ENCODE measurements at places on chromosomes 3 and 15.
A peak's percentile ranks its signal among the peaks of the same experiment; 100 is the strongest.

- H3K4me3 ChIP-seq = no peak overlapping the region
- no peaks in the 10 kb centered on the region for H3K36me3 ChIP-seq
- DNase-seq = no peak
- H3K27ac ChIP-seq = no peak overlapping the region
- H3K27me3 ChIP-seq = no peaks in the 10 kb centered on the region
Observed at GRCh38 chr3:124791142-124791541, 60.9 kb downstream of the UMPS start.

- peaks cover 17% of the 10 kb centered on the region for H3K4me1 ChIP-seq
- DNase-seq = no peak
- H3K36me3 ChIP-seq = no peaks in the 10 kb centered on the region
- H3K4me3 ChIP-seq = no peak overlapping the region
- H3K27ac ChIP-seq = no peak overlapping the region
Observed at GRCh38 chr3:20055842-20056241, 15.6 kb downstream of the KAT2B start.

DNA sequence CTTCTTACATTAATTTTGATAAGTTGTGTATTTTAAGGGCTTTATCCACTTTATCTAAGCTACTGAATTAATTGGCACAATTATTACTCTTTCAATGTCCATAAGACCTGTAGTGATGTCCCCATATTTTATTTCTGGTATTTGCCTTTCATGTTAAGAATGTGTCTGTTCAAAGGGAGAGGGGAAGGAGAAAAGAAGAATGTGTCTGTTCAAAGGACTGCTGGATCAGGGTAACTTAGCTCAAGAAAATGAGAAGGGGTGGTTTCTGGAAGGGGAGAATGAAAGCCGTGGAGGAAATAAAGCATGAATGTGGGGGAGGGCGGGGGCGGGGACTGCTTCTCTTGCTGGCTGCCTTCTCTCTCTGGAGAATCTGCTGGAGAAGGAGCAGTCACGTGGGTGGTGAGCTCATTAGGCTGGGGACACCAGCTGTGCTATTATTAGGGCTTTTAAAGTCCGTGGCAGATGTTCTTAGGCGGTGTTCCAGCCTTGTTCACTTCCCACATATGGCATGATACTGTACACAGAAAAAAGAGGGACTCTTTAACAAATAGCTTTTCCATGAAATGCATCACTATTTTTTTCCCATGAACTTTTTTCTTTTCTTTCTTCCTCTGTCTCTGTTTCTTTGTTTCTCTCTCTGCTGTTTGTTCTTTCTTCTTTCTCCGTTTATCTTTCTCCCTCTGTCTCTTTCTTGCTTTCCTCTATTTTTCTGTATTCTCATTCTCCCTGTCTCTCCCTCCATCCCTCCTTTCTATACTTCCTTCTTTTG lies 63.7 kb upstream of the ULK4 start:
- H3K36me3 ChIP-seq = no peaks in the 10 kb centered on the region
- H3K27ac ChIP-seq = peak overlapping the region; percentile 62
- H3K4me3 ChIP-seq = no peak overlapping the region
- no peaks in the 10 kb centered on the region for H3K27me3 ChIP-seq

DNA sequence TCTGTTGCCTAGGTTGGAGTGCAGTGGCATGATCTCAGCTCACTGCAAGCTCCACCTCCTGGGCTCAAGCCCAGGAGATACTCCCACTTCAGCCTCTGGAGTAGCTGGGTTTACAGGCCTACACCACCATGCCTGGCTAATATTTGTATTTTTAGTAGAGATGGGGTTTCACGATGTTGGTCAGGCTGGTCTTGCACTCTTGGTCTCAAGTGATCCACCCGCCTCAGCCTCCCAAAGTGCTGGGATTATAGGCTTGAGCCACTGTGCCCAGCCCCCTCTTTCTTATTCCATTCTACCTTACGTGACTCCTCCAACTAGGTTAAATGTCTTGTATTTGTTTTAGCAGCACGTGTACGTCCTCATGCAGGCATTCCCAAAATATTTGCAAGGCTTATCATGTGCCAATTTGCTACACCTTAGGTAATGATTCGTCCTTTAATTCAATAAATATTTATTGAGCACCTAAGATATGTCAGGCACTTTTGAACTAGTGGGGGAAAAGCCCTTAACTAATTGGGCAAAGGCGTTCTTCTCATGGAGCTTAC lies 14.9 kb upstream of the MAGI1 start:
- no peaks in the 10 kb centered on the region for H3K36me3 ChIP-seq
- no peak for DNase-seq
- H3K4me3 ChIP-seq = no peak overlapping the region
- H3K27ac ChIP-seq = no peak overlapping the region

- H3K4me1 ChIP-seq = no peaks in the 10 kb centered on the region
- DNase-seq = no peak
- no peak overlapping the region for H3K27ac ChIP-seq
- H3K27me3 ChIP-seq = no peaks in the 10 kb centered on the region
Observed at GRCh38 chr3:135762188-135762856, 203.2 kb upstream of the PPP2R3A start.

GRCh38 chr3:189519458-189519857 lies 111.7 kb upstream of the TP63 start:
- H3K4me1 ChIP-seq = no peaks in the 10 kb centered on the region
- DNase-seq = no peak
- no peak overlapping the region for H3K27ac ChIP-seq
- H3K36me3 ChIP-seq = no peaks in the 10 kb centered on the region
- H3K27me3 ChIP-seq = no peaks in the 10 kb centered on the region
- H3K4me3 ChIP-seq = no peak overlapping the region

DNA sequence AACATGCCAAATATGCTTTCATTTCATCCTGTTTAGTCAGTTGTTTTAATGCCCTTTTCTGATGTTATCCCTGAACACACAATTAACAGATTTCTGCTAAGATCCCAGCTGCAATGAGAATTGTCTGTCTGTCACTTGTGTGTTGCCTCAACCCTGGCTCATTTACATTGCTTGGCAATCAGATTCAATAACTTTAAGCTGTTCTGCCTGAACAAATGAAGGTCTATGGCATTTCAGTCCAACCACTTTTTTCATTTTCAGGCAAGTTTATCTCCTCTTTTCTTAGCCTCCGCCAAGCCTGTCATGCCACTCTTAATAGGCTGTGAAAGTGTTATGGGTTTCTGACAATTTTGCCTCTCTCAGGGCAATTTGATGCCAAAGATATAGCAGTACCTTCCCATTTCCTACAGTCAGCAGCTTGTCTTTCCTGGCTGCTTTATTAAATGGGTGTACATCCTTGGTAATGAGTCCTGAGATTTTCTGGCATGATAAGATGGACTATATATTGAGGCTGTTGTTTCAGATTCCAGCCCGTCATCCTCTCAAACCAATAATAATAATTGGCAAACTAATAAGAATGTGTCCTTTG lies 68.7 kb upstream of the ADAMTS9 start:
- H3K4me1 ChIP-seq = no peaks in the 10 kb centered on the region
- no peak for DNase-seq

DNA sequence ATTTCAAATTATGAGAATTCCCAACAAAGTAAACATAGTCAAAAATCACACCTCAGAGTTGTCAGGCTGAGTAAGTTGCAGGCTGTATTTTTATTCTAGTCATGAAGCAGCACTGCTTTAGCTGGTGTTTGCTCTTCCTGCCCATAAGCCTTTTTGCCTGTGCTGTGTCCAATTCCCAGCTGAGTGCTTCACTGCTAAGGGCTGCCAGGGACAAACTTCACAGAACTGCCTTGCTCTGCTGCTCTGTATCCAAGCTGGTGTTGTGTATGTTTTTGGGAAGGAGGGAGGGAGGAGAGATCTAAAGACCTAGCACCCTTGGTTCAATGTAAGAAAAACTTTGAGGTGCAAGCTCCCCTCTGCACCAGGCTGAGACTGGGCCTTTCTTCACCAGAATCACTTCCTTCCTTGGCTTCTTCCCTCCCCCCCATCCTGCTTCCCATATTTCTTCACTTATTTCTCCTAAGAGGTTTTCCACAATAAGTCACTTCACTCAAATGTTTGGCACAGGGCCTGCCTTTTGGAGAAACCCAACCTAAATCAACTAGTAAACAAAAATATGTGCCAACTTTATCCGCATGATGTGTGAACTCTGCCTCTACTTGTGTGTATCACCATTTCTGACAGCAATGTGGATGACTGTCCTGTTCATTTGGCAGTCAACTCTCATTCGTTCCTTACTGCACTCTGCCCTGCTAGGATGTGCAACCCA lies 156.1 kb downstream of the TBL1XR1 start:
- DNase-seq = no peak
- no peak overlapping the region for H3K27ac ChIP-seq
- no peak overlapping the region for H3K4me3 ChIP-seq
- no peaks in the 10 kb centered on the region for H3K36me3 ChIP-seq

- no peaks in the 10 kb centered on the region for H3K36me3 ChIP-seq
- no peak for DNase-seq
- no peak overlapping the region for H3K4me3 ChIP-seq
- H3K4me1 ChIP-seq = no peaks in the 10 kb centered on the region
- H3K27me3 ChIP-seq = no peaks in the 10 kb centered on the region
- no peak overlapping the region for H3K27ac ChIP-seq
Observed at GRCh38 chr3:151835751-151836525, 22.0 kb downstream of the AADAC start.

- no peaks in the 10 kb centered on the region for H3K27me3 ChIP-seq
- H3K4me3 ChIP-seq = no peak overlapping the region
- H3K4me1 ChIP-seq = no peaks in the 10 kb centered on the region
Observed at GRCh38 chr15:79815468-79815867, 81.3 kb downstream of the MTHFS start.

GRCh38 chr3:106425026-106425425 lies 556.2 kb upstream of the CBLB start:
- H3K4me3 ChIP-seq = no peak overlapping the region
- no peak overlapping the region for H3K27ac ChIP-seq
- H3K27me3 ChIP-seq = no peaks in the 10 kb centered on the region
- H3K36me3 ChIP-seq = no peaks in the 10 kb centered on the region

GRCh38 chr15:58387130-58387529 lies 44.7 kb upstream of the LIPC start:
- no peaks in the 10 kb centered on the region for H3K27me3 ChIP-seq
- no peaks in the 10 kb centered on the region for H3K4me1 ChIP-seq
- H3K4me3 ChIP-seq = no peak overlapping the region
- no peak for DNase-seq
- no peaks in the 10 kb centered on the region for H3K36me3 ChIP-seq
- no peak overlapping the region for H3K27ac ChIP-seq

DNA sequence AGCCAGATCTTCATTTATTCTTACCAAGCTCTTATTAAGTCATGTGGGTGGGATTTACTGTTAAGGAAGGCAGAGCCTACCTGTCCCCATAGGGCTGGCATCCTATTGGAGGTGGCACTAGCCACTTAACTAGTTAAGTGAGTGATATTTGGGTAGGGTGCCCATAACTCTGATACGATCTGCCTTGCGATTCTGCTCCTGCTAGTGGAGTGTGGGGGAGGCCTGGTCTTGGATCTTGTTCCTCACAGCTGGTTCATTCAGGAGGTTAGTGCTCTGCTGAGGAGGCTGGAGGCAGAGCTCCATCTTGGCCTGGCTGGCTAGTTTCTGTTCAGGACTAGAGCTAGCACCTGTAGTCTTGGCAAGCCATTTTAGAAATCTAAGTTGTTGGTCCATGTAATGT lies 9.3 kb downstream of the BAHD1 start:
- DNase-seq = no peak
- no peaks in the 10 kb centered on the region for H3K27me3 ChIP-seq
- no peak overlapping the region for H3K27ac ChIP-seq
- H3K4me1 ChIP-seq = peaks cover 25% of the 10 kb centered on the region
- H3K36me3 ChIP-seq = no peaks in the 10 kb centered on the region

- H3K27me3 ChIP-seq = no peaks in the 10 kb centered on the region
- no peaks in the 10 kb centered on the region for H3K4me1 ChIP-seq
- no peak for DNase-seq
- no peaks in the 10 kb centered on the region for H3K36me3 ChIP-seq
Observed at GRCh38 chr3:184945886-184946625, 134.1 kb downstream of the VPS8 start.

All from colonic mucosa (tissue), 4 donors.